ENCODE measurements at places on chromosomes 5 and 9.

DNA sequence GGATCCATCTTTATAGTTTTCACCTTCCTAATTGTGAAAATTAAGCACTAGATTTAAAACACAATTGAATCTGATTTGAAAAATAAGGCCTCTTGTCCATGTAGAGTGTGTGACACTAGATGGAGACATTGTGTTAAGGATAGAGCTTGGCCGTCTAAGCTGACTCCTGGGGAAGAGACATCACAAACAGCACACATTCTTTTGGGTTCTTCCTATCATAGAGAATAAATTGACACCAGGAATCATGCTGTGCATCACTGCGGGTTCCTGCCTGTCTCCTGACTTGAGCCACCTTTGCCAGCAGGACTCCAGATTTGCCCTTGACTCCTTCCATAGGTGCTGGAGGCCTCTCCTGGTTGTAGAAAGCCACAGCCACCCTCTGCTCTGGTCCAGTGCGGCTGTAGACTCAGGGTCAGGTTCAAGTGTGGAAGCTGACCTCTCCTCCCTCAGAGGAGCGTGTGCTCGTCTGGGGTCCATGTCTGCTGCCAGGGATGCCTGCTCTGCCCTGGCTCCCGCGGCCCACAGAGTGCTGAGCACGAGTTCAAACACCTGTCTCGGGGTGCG, 11.2 kb downstream of the ROPN1L start:
- peak; percentile 77 for DNase-seq

- DNase-seq = no peak
These were observed 27.4 kb downstream of the CENPK start for GRCh38 chr5:65535529-65535987.

DNA sequence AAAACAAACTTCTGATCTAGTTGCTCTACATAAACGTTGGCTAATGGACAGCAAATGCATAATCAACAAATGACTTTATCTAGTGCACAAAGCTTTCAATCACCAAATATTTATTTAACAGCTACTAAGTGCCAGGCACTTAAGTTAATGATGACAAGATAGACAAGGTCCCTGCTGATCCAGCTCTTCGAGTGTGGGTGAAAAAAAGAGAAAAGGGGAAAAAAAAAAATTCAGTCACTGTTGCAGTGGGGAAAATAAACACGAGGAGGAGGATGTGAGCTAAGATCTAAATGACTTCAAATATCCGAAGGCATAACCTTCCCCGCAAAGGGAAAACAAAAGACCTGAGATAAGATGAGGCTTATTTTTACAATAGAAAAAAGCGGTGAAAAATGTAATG, 9.6 kb downstream of the PSIP1 start:
- DNase-seq = no peak

DNA sequence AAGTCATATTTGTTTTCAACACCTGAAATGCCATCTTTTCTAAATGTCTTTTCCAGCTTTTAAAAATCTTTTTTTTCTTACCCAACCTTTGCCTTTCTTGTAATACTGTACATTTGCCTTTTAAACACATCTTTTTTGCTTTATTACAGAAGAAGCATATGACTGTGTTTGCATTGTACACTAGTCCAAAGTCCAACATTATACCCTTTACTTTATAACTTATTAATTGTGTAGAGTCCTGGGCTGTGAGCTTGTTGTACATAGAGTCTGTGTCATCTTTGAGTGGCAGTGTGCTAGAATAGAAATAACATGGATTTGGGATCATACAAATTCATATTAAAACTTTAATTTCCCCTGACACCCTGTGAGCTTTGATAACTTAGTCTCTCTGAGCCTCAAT, 23.7 kb downstream of the CWC27 start:
- DNase-seq = no peak

GRCh38 chr9:101387871-101388506, 3.2 kb upstream of the BAAT start:
- DNase-seq = peak; percentile 73

DNA sequence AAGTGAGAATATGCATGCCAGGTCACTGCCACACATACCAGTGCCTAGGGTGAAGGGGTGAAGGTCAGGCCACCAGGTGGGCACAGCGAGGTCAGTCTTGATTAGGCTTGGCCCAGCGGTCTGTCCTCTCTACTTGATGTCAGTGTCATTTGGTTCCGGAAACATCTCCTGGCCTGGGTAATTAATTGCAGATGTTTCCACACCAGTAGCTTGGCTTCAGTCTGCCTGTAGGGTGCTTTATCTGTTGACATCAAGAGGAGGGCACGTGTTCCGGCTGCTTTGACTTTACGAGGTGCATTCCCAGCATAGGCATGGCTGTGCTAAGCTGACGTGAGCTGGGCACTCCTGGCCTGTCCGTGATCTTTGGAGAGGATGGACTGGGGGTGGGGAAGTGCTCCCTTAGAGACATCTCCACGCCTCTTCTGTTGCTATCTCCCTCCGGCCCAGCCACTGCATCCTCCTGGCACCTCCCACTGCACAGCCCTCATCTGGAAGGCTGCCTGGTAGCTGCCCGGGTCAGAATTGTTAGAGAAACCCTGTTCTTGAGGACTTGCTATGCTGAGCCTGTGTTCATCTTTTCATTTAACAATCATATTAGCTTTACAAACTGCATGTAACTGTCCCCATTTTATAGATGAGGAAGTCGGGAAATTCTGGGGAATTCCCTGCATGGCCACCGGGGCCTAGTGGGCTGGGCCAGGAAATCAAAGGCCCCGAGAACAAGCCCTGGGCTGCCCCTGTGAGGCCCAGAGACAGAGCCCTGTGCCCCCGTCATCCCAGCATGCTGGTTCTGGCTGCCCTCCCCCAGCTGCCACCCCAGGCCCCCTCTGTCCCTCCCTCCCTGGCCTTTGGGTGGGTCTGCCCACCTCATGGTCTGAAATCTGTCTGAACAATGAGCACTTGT, 29.1 kb downstream of the JADE2 start:
- peak; percentile 47 for DNase-seq

DNA sequence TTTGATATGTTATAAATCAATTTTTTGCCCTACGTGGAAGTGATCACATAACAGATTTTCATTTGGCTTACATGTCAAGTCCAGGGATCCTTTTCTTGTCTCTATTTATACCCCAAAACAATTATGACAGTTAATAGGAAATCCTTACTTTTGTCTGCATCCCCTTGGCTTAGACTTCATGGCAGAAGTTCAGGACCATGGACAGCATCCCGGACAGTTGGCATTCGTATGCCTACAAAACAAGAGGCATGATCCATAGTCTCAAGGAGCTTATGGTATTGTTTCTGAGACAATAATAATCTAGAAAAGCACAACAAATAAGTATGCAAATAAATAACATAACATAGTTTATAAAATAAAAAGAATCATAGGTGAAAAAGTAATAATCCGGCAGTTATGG, 214.3 kb upstream of the GRIA1 start:
- peak; percentile 2 for DNase-seq

- no peak for DNase-seq
These were observed 145.1 kb downstream of the PHF2 start for GRCh38 chr9:93721417-93721965.

- no peak for DNase-seq
These were observed 87.5 kb downstream of the FANCC start for GRCh38 chr9:95230046-95230445.

DNA sequence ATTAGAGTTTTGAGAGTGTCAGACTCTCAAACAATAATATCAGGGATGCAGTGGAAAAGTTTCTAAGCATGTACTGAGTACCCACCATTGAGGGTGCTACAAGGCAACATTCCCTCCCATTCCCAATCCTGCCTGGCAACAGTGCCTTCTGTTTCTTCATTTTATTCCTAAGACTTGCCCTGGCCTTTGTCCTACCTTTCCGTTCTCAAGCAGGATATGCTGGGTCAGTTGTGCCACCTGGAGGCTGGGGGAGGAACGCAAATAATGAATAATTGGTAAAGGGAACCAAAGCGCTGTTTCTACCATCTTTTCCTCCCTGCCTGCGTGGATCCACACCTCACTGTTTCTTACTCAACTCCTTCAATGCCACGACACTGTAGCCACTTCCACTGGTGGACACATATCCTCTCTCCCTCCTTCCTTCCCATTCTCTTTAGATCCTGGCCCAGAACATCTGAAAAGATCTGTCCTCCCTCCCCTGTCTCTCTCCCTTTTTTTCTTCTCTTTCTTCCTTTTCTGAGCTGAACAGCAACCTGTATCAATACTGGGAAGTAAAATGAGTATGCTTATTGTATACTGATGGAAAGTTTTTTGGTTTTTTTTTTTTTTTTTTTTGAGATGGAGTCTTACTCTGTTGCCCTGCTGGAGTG, 149.5 kb downstream of the C9orf152 start:
- DNase-seq = no peak

DNA sequence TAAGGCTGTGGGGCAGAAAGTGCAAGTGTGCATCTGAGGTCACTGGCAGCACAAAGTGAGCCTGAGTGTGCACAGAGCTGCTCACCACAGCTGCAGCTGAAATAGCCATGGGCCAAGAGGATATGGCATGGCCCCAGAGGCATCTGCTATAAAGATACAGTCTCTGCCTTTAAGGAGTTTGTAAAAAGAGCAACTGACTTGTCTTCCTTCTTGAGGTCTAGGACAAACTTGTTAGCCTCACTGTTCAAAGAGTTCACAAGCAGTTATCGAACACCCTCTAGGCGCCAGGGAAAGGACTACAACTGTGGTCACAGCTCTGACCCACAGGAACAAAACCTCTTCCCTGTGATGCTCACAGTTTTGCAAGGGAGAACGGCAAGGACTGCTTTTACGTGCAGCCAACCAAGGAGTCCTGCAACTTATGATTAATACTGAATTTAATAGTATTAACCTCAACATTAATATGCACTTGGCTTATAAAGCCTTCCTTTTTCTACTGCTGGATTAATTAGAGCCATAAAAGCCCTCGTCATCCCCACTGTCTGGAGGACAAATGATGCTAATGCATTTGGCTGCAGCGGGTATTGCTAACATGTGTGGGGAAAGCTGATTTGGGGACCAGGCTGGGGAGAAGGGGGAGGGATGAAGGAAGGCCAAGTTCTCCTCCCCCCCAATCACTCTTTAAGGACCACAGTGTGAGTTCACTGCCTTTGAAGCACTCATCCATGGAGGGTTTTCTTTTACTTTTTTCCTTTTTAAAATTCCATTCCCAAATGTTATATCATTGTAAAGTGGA, 189.8 kb upstream of the TRIM32 start:
- no peak for DNase-seq

GRCh38 chr5:154228696-154229095, 38.2 kb downstream of the GALNT10 start:
- no peak for DNase-seq

DNA sequence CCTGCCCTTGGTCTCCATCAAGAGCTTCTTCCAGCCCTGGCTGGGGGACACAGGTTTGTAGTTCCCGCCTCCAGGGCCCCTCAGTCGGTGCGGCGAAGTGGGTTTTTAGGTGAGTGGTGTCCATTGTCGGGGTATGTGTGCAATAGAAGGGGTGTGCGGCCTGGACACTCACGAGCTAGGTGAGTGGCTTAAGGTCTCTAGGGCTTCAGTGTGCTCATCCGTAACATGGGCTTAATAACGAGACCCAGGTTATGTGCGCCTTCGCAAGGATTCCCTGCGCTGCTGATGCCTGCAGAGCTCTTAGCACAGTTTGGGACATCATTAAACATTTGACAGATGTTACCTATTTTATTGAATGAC, 656 bp downstream of the CEP78 start:
- DNase-seq = no peak

GRCh38 chr5:17080361-17080760, 137.1 kb upstream of the BASP1 start:
- no peak for DNase-seq

- no peak for DNase-seq
These were observed 443.7 kb downstream of the DIRAS2 start for GRCh38 chr9:90198956-90199355.

GRCh38 chr5:122089096-122090013, 11.3 kb upstream of the LOX start:
- DNase-seq = no peak

DNA sequence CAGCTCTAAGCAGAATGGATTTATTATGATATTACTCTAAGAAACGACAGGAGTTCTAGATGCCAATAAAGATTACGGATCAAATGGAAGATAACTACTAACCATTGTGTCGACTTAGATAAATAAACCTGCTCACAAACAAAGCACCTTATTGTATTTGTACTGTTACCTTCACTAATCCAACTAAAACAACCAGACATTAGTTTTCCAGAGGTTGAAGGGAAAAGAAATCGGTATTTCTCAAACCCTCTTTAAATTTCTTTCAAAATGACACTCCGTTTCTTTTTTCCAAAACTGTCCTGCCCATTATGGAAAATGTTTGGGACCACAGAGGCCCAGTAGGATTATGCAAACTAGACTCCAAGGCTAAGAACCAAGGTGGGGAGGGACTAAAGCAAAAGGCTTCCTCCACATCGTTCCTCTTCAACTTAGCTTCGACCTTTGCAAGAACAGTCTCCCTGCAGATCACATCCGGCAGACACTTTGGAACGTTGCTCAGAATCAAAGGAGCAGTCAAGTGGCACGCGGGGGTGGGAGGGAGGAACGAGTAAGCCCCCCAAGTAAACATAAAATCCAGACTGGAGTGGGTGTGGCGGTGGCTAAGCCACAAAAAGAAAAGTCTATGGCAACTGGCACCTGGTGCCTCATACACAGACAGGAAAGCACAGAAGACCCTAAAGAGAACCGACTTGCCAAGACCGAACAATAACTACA, 2.7 kb downstream of the MLLT3 start:
- DNase-seq = no peak

DNA sequence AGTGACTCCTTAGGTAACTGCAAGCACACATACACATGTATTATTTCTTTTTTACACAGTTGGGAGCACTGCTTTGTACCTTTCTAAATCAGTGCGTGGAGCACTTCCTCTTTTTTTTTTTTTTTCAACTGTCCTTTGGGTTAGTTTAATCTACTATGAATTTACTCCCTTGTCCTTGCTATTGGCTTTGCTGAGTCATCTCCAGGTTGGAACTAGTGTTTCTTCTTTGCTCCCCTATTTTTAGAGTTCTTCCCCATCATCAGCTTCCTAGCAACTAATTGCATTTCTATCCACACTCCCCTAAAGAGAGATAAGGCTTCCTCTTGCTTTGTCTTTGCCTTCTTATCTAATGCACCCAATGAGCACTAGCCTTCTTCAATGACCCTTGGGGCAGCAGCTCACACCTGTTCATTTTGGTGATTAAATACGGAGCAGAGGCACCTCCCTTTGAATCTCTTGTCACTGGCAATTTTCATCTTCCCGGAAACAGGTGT, 24.3 kb downstream of the S100Z start:
- no peak for DNase-seq

GRCh38 chr5:104512063-104512825, 949.7 kb upstream of the NUDT12 start:
- DNase-seq = no peak

GRCh38 chr5:1520791-1521453, 2.8 kb downstream of the LPCAT1 start:
- no peak for DNase-seq

GRCh38 chr5:138233280-138233679, 20.2 kb upstream of the CDC23 start:
- no peak for DNase-seq

DNA sequence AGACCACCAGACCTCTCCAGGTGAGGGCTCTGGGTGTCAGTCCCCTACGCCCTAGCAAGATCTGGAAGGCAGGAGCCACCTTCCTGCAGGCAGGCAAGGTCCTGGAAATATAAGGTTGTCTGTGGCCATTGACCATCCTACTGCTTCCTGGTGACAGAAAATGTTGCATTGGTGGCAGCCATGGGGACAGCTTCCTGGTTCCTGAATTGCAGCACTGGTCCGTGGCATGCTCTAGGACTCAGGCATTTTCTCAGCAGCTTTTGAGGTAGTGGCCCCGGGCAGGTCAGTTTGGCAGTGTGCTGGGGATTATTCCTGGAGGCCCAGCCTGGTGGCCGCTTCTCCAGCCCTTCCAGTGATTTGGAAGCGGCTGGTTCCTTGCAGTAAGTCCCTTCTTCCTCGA, 36.6 kb upstream of the KCNMB1 start:
- DNase-seq = no peak
